CD8-positive, alpha-beta T cell (primary cell): ENCODE measurements at places on chromosomes 7 and 10.

GRCh38 chr10:7767209-7767608 lies 20.6 kb downstream of the KIN start:
- DNase-seq = no peak

DNA sequence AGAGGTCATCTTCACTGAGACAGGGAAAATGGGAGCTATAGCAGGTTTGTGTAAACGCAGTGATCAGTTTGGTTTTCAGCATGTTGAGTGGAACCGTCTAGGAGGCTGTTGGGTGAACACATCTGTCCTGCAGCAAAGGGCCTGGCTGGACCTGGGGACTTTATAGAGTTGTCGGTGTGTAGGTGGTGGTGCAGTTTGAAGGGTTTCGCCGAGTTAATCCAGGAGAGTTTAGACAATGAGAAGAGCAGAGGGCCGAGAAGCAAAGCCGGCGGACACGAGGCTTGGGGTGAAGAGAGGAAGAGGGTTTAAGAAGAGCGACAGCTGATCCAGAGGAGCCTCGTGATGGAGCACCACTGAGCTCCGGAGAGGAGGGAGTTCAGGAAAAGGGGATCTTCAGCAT lies 39.1 kb downstream of the IL15RA start:
- DNase-seq = no peak

DNA sequence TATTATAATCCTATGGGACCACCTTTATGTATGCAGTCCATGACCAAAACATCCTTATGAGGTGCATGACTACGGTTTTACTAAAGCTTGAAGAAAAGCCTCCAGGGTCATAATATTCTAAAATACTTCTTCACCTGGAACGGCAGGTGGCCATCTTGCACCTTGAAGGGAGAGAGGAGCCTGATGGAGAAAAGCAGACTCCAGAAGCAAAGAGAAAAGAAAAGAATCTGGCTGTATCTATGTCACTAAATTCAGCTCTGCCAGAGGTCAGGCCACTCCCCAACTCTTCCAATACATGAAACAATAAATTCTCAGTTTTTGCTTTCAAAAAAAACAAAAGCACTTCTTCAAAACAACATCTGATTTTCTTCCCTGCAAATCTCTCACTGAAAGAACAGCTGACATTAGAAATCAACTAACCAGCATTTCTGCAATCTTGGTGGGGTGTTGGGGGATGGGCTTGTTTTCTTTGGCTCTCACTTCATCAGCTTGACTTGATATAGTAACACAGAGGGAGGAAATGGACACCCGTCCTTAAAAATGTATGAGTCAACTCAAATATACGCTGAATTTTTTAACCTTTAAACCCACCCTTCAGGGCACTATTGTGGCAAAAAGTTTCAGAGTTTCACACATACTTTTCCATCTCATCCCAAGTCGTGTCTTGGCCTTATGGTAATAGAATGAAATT lies 21.7 kb downstream of the HIBADH start:
- no peak for DNase-seq

GRCh38 chr7:25870574-25870973 lies 281.4 kb upstream of the NFE2L3 start:
- DNase-seq = no peak

DNA sequence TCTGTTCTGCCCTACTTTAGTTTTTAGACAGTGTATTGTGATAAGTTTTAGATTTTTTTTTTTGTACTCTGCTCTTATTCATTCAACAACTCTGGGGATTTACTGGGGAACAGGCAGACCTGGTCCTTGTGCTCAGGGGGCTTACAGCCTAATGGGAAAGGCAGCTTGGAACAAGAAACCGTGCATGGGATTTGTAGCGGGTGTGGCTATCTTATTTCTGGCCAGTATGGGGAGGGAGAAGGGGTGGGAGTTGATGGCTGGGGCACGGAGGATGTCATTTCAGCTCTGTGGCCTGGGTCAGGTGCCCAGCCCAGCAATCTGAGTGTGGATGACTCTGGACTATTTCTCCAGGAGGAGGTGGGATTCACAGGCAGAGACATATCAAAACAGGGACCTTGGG lies 47.0 kb downstream of the GRK5 start:
- no peak for DNase-seq

- no peak for DNase-seq
Measured at GRCh38 chr10:91156196-91156595, 64.3 kb upstream of the PCGF5 start.

DNA sequence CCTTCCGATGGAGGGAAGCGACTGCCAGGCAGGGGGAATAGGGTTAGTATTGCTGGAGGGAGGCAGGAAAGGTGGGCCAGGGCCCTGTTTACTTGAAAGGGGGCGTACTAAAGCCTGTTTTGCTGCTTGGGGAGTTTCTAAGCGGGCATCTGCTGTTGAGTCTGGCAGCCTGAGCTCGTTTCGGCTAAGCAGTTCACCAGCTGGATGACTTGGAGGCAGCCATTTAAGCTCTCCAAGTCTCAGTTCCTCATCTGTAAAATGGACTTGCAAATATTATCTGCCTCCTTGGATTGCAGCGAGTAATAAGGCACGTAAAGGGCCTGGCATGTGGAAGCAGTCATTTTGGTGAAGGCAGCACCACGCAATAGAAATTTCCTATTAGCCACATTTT lies 44.0 kb downstream of the LDB3 start:
- DNase-seq = no peak

DNA sequence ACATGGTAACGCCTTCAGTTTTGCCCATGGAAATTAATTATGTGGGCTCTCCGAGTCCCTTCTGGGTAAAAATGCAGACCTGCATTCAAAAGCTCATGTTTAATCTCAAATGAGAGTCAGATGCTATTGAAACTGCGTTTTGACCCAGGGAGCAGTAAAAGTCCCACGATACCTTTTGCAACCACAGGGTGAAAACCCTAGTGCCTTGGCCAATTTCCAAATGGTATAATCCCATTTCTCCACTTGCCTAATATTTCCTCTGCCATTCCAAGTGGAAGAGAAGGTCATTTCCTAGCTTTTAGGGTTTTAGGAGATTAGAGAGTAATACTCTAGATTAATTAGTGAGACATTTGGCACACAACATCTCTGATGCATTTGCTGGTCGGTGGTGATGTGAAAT lies 132.5 kb downstream of the NRP1 start:
- no peak for DNase-seq

DNA sequence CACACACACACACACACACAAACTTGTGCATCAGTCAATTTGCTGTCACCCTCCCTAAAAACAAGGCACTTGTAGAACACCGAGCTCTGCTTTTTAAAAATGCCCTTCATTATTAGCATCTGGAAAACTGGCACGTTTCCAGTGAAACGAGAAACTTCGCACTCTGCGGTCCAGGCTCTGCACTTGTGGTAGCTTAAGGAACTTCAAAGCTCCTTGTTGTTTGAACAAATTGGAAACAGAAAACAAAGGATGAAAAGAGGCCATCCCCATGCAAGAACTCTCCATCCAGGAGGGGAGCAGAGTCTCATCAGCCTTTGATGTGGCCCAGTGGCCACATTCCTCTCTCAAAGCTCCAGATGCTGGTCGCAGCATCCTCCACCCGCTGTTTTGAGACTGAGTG lies 105.1 kb downstream of the C10orf90 start:
- DNase-seq = no peak

DNA sequence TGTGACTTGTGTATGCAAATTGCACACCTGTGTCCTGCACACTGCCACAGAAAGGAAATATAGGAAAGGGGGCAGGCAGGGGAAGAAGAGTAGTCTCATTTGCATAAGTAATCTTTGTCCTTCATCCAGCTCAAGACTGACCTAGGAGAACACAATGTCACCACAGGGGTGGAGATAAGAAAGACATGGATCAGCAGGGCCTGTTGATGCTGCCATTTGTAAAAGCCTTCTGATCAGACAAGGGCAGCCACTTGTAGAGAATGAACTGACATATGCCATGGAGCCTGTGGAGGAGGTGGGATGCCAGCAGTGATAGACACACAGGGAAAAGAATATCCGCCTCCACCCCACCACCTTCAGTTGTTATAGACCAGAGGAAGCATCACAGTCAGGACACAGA lies 528.9 kb downstream of the HTR7 start:
- DNase-seq = no peak

DNA sequence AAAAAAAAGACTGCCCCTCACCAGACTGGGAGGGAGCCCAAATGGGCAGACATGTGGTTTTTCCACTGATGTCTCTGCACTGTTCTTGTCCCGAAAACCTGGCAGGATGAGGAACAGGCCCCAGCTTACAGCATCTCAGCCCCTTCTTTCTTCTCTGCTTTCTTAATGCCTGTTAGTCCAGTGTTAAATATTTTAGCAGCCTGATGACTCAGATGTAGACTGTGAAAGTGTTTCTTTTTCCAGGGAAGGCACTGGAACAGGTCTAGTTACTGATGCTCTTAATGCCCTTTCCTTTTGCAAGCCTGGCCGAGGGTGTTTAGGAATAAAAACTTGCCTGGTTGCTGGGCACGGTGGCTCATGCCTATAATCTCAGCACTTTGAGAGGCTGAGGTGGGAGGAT lies 107.7 kb downstream of the TACC2 start:
- DNase-seq = no peak

- DNase-seq = no peak
Measured at GRCh38 chr10:107718864-107719263, 554.4 kb upstream of the SORCS1 start.

GRCh38 chr10:99358101-99358500 lies 28.9 kb downstream of the CNNM1 start:
- no peak for DNase-seq

DNA sequence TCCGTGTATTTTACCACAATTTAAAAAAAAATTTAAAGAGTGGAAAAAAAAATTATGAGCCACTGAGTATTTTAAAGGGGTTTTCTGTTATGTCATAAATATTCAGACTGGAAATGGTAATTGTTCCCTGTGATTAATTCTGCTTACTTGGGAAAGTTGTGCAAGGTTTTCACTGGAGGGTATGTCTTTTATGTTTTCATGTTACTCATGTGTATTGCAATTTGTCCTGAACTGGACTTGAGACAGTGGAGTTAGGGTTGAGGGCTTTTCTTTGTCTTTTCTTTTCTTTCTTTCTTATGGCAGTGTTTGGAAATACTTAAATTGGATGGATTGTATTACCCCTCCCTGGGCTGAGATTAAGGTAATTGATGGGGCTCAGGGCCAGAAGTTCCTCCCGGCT lies 257.7 kb downstream of the BAMBI start:
- DNase-seq = no peak

- DNase-seq = no peak
Measured at GRCh38 chr10:100508266-100508665, 11.4 kb downstream of the SEC31B start.

DNA sequence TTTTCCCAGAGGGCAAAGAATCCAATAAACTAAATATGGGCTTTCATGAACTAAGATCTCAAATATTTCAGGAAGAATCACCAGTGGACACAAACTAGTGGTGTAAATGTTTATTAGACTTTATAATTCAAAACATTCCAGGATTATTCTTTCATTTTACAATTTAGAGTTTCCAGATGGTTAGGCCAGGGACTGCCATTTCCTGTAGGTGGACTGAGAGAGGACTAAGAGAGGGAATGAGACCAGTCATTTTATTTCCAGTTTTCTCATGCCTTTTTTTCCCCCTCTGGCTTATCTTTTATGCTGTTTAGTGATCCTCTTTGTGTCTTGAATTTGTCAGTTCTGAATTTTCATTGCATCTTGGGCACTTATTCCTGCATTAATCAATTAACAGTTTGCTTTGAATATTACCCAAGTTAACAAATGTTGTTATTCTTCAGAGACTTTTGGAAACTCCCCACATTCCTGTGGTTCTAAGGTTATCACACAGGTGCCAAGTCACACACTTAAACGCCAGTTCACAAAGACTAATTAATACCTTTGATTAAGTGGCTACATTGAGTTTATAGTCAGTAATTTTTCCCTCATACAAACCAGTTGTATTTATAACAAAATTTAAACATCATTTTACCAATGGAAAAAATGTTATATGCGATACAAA lies 12.3 kb downstream of the CISD1 start:
- DNase-seq = no peak

DNA sequence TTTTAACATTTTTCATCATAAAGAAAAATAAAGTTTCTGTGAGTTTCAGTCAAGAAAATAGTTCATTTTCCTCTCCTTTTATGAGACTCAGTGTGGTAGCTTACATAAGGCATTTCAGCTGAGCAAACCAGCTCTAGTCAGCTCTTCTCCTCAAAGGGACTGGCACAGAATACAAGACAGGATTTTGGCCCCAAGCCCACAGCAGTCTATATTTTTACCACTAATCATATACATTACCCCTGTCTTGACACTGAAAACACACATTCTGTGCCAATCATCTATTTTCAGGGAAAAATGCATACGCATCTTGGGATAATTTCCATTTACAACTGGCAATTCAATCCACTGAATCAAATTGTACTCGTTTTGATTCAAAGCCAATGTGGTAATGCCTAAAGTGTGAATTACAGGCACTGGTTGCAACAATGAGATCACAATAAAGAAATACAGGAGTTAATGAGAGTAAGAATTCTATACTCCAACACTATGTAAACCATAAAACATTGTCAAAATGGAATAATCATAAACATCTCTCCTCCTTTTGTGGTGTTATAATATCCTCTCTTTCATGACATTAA lies 186.4 kb downstream of the CACNA2D1 start:
- no peak for DNase-seq

DNA sequence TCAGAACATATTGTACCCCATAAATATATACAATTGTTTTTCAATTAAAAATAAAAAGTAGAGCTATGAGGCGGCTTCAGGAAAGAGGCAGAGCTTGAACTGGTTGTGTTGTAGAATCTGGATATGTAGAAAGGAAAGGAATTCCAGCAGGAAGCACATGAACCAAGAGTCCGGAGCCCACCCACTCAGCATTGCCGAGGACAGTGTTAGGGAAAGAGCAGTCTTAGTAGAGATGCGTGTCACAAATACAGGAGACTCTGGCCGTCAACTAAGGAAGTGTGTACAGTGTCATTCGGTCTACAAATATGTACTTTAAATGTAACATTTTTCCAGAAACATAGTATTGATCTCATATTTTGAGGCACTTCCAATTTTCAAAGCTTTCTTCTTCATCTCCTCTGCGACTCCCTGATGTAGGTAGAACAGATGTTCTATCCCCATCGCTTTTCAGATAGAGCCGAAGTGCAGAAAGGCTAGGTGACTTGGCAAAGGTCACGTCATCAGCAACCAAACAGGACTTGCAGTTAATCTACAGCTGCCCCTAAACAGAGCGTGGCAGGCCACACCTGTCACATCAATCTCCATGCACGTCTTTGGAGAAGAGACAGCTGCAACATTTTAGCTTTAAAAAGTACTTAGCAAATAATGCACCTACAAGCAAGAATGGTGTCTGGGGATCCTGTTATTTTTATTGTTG lies 25.3 kb upstream of the GJD4 start:
- no peak for DNase-seq

DNA sequence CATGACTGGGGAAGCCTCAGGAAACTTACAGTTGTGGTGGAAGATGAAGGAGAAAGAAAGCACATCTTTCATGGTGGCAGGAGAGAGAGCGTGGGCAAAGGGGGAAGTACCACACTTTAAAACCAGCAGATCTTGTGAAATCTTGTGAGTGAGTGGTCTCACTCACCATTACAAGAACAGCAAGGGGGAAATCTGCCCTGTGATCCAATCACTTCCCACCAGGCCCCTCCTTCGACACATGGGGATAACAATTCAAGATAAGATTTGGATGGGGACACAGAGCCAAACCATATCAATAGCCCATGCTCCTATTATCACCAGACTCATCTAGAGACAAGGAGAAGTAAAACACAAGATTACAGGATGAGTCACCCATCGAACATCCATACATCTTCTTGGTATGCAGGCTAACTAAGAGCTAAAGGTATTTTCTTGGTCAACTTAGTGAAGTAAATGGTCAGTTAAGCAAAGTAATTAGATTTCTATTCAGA lies 55.3 kb upstream of the YAE1 start:
- DNase-seq = no peak
